ENCODE measurements at places on chromosomes 4 and X.

GRCh38 chr4:174244441-174244840 is 39.0 kb downstream of the FBXO8 start:
- DNase-seq: no peak

DNA sequence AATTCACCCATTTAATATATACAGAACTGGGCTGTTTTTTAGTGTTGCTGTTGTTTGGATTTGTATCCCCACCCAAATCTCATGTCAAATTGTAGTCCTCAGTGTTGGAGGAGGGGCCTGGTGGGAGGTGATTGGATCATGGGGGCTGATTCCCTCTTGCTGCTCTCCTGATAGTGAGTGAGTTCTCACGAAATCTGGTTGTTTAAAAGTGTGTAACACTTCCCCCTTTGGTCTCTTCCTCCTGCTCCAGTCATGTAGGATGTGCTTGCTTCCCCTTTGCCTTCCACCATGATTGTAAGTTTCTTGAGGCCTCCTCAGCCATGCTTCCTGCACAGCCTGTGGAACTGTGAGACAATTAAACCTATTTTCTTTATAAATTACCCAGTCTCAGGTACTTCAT is 141.6 kb upstream of the AADAT start:
- no peak for DNase-seq

- DNase-seq: no peak
These were observed 2506.0 kb downstream of the PCDH7 start for GRCh38 chr4:33226133-33226532.

DNA sequence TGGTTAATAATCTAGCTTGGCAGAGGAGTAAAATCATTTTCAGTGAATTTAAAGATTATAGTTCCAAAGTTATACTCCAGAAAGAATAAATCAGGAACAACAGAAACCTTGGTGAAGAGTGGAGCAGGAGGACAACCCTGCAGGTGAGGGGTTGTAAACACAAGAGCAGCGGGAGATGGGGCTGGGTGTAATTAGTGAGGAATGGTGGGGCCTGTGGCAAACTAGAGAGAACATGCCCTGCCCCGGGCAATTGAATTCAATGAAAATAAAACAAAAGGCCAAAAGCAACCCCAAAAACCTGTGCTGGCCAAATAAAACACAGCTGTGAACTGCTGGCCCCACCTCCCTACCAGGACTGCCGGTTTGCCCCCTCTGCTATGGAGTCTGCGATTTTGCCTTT is 325.2 kb downstream of the NR3C2 start:
- DNase-seq: no peak

DNA sequence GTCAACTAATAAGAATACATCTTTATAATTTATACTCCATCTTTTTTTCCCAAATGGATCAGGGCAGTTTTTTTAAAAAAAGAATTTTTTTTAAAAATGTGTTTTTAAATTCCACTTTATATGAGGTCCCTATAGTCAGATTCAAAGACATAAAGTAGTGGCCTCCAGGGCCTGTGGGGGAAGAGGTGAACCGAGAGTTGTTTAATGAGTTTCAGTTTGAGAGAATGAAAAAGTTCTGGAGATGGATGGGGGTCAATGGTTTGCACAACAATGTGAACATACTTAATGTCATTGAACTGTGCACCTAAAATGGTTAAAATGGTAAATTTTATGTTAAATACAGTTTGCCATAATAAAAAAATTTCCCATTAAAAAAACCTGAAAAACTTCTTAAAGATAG is 53.8 kb downstream of the ZNF827 start:
- no peak for DNase-seq
